ENCODE measurements at places on chromosomes 16 and 17.

- no peak for DNase-seq
Observed at GRCh38 chr17:9258115-9259015, 237.1 kb downstream of the NTN1 start.

- DNase-seq: no peak
Observed at GRCh38 chr16:65118871-65119270, 3.0 kb downstream of the CDH11 start.

DNA sequence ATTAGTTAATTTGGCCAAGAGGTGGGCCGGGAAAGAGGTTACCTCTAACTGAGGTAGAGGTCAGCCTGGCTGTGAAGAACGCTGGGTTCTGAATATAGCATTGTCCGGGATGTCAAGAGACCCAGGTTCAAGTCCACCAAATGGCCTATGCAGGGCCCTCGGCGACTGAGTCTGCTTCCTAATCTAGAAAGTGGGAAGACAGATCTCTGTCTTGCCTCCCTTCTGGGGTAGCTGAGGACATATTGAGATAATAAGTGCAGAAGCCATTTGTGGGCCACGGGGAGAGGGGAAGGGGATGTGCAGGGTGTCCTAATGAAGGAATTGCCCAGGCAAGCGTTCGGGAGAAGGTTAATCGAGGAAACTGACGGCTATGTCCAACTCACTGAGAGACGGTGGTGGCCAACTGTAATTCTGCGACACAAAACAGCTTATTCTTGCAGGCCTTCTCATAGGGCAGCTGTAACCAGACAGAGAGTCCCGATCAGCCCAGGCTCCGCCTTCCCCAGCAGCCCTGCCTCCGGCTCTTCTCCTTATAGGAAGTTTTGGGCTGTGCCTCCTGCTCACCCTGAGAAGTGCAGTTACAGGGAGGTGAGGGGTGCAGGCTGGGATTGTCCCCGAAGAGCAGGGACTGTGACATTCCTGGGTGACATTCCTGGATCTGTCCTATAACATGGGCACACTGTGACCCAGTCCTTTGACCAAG, 15.9 kb downstream of the HASPIN start:
- DNase-seq: no peak

DNA sequence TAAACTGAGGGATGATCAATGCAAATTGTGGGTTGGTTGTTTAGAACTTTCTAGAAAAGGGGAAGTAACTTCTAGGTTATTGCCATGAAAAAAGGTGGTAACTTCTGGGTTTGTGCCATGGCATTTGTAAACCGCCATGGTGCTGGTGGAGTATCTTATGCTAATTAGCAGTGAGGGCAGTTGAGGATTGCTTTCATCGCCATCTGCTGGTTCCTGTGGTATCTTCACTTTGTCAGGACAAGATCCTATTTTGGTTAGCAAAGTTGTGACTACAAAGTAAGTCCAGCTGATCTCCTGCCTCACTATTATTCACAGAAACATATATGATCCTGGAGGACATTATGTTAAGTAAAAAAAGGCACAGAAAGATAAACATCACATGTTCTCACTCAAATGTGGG, 1332.3 kb downstream of the CDH11 start:
- DNase-seq: no peak

GRCh38 chr16:30710971-30711370, 12.0 kb downstream of the SRCAP start:
- DNase-seq: no peak

GRCh38 chr17:64447526-64447925, 1.4 kb upstream of the MILR1 start:
- no peak for DNase-seq

- no peak for DNase-seq
Observed at GRCh38 chr17:55645361-55645760, 77.3 kb downstream of the TMEM100 start.

GRCh38 chr17:40112718-40113109, 9.1 kb upstream of the MSL1 start:
- DNase-seq: no peak

DNA sequence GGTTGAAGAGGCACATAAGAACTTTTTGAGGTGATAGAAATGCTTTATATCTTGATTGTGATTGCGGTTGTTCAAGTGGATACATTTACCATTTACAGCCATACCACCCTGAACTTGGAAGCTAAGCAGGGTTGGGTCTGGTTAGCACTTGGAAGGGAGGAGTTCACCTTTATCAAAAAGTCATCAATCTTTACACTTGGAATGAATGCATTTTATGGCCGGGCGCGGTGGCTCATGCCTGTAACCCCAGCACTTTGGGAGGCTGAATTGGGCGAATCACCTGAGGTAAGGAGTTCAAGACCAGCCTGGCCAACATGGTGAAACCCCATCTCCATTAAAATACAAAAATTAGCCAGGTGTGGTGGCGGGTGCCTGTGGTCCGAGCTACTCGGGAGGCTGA, 9.5 kb upstream of the GJD3 start:
- DNase-seq: no peak

- DNase-seq: no peak
Observed at GRCh38 chr17:72514321-72514861, 393.6 kb downstream of the SOX9 start.

- DNase-seq: no peak
Observed at GRCh38 chr16:55437625-55438024, 41.4 kb upstream of the MMP2 start.

DNA sequence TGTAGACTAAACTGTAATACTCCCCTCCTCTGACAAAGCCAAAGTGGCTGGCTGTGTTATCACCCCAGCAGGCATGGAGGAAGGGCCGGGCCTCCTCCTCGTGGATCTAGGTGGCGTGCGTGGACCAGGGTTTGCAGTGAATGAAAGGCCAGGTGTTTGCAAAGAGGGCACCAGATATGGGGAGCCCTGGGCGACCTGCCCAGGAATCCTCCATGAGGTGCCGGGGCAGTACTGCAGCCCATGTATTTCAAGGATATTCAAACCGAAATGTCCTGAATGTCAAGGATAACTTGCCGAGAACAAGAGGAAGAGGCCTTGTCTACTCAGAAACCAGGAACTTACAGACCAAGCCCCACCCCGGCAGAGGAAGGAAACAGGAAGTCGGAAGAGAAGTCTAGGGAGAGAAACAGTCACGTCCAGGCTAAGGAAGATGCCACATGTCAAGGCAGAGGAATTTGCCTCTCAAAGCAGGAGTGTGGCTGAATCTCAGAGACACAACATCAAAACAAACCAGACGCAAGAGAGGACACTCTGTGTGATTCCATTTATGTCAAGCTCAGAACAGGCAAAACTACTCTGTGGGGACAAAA, 13.7 kb upstream of the OSGIN1 start:
- no peak for DNase-seq

DNA sequence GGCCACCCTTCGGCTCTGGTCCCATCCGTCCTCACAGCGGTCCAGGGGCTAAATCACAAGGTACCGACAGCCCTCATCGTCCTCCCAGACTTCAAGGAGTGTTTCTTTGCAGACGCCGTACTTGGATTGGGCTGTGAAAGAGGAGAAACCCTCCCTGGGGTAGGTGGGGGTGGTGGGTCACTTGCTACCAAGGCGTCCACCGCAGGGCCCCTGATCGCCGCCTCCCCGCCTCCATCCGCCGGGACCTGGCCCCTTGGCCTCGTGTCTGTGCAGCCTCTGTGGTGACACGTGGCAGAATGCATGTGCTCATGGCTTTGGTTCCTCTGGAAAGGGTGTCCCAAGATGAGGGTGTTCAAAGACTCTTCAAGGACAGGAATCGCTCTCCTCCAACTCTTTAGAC, 151.4 kb downstream of the BANP start:
- no peak for DNase-seq

DNA sequence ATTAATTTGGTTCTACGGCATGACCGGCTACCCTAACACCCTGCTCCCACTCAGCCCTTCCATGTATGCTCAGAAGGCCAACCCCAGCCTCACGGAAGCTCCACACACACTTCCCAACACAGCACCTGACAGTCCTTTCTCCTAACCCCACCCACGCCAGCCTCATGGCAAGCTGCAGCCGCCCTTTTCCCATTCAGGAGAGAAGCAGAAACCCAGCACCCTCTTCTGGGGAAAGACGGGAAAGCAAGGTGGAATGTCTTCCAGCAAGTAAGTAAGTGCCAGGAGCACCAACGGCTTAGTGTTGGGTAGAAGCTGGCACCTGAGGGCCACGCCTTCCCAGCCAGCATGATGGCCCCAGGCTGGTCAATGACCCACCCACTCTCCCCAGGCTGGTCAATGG, 32.1 kb downstream of the ABR start:
- no peak for DNase-seq

DNA sequence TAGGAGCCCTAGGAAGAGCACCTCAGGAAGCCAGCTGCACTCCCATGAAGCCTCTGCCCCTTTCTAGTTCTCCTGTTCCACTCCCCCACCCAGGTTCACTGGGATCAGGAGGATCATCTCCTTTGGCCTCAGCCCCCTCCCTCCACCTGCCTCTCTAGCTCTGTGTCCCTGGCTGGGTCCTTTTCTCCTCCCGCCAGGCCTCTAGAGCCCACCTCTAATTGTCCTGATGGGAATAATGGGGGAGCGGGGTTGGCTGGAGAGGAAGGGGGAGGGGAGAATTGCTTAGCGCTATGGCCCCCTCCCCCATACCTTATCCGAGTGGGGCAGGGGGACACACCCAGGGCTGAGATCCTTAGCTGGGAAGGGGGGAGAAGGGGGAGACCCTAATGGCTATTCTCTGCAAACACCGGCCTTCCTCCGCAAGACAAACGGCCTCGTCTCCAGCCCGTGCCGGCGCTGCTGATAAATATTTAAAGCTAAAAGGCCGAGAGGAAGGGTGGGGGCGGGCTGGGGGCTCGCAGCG, 997 bp downstream of the HOXB7 start:
- DNase-seq: no peak

DNA sequence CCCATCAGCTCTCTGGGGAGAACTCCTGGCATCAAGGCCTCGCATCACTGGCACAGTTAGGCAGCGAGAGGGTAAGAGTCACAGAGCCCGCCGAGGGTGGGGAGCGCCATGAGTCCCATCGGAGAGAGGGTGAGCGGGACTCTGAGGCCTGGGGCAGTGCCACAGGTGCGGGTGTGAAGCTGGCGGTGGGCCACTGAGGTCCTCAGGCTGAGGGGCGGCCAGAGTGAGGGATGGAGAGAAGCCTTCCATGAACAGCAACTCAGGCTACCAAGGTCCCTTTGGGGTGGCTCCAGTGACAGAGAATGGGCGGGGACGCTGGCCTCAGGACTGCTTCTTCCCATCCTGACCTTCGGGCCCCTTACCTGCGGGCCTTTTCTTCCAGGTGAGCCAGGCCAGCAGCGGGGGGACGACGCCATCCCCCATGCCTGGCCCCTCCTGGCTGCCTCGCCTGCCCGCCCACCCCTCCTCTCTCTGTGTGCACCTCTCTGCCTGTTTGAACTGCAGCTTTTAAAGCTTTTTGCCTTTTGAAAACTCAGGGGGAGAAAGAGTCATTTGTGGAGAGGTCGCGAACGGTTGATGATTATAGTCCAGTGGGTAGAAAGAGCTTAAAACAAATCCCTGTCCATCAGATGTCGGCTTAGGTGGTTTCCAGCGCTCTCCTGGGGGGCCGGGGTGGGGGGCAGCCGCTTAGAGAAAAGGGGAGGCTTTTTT, 149.3 kb upstream of the GSE1 start:
- DNase-seq: no peak

DNA sequence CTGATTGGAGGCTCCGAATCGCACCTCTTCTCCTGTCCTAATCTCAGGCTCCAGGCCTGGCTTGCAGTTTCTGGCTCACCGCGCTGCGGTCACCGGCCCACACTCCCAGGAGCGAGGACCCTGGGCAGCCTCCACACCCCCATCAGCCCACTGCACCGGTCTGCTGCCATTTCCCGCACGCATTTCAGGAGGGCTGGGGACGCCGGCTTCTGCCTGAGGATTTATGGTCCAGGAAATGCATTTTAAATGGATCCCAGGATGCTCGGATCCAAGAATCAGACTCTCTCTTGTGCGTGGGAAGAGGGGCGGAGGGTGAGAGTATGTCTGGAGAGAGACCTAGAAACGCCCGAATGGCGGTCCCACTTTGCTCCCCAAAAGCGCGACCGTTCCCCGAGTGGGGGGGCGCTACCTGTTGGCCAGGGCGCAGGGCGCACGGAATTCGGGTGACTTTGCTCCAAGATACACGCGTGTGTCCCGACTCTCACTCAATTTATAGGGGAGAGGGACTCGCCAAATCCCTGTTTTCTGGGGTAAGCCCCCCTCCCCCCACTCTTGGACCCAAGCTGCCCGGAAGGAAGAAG, 817 bp upstream of the JPH3 start:
- no peak for DNase-seq

- DNase-seq: peak; percentile 93
Observed at GRCh38 chr17:7023576-7024401, 939 bp downstream of the BCL6B start.

DNA sequence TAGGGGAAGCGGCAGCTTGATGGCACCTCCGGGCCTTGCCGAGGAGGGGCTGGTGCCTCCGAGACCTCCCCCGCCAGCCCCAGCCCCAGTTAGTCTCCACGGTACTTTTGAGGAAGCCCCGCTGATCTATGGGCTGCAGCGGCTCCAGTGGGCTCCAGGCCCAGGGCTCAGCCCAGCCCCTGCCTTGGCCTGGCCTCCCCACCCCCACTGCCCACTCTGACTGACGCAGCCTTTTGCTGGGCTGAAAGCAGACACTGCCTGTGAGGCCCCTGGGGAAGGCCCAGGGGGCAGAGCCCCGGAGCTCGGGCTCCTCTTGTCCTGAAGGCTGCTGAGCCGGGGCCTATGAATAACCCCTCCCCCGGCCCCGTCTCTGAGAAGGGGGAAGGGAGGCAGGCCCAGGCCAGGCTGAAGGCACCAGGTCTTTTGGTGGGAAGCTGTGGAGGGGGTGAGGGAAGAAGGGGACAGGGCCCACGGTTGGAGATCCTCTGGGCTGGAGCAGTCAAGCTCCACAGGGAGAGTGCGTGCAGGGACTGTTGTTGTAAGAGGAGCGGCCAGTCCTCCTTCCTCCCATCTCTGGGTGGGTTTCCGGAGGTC, 7.5 kb upstream of the SMTNL2 start:
- DNase-seq: no peak

- DNase-seq: no peak
Observed at GRCh38 chr16:78896280-78896679, 704.3 kb downstream of the MAF start.

DNA sequence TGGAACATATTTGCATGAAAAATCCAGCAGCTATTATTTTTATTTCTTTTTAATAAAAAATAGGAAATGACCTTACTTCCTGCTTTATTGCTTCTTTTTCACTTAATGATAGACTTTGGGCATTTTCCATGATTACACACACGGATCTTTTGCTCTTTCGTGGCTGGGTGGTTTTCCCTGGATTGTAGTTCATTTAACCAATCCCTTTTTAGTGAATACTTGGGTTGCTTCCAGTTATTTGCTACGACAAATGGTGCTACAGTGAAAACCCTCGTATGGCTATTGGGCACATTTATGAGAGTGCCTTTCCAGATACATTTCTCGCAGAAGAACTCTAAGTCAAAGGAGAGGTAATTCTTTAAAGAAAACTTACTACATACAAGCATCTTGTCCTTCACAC, 38.6 kb downstream of the FOXL1 start:
- no peak for DNase-seq
